WERI-Rb-1 (cell line): ENCODE measurements at places on chromosomes 7 and 10.

- no peak for DNase-seq
Observed at GRCh38 chr7:158590181-158590530, 2.5 kb upstream of the PTPRN2 start.

GRCh38 chr7:93851536-93851935 lies 39.0 kb downstream of the TFPI2 start:
- no peak for DNase-seq

- no peak for DNase-seq
Observed at GRCh38 chr7:99111591-99111990, 32.3 kb downstream of the SMURF1 start.

DNA sequence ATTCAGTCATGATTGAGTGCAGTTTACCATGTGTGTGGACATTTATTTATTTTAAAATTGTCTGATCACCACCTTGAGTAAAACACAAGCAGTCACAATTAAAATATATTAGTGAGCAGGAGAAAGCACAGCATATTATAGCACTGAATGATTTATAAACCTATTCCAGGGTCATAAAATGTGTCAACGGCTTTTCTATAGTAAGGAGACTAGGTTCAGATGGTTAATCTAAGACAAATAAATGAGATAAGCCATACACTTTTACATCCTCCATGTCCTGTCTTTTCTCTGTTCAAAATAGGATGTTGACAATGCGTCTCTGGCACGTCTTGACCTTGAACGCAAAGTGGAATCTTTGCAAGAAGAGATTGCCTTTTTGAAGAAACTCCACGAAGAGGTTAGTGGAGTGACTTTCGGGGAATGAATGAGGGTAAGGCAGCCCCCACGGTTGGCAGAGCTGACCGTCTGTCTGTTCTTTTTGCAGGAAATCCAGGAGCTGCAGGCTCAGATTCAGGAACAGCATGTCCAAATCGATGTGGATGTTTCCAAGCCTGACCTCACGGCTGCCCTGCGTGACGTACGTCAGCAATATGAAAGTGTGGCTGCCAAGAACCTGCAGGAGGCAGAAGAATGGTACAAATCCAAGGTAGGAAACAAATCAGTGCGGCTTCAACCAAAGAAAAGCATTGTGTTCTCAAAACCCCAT lies 5.4 kb downstream of the VIM start:
- DNase-seq = no peak

GRCh38 chr10:126454045-126454751 lies 65.9 kb upstream of the ADAM12 start:
- no peak for DNase-seq

DNA sequence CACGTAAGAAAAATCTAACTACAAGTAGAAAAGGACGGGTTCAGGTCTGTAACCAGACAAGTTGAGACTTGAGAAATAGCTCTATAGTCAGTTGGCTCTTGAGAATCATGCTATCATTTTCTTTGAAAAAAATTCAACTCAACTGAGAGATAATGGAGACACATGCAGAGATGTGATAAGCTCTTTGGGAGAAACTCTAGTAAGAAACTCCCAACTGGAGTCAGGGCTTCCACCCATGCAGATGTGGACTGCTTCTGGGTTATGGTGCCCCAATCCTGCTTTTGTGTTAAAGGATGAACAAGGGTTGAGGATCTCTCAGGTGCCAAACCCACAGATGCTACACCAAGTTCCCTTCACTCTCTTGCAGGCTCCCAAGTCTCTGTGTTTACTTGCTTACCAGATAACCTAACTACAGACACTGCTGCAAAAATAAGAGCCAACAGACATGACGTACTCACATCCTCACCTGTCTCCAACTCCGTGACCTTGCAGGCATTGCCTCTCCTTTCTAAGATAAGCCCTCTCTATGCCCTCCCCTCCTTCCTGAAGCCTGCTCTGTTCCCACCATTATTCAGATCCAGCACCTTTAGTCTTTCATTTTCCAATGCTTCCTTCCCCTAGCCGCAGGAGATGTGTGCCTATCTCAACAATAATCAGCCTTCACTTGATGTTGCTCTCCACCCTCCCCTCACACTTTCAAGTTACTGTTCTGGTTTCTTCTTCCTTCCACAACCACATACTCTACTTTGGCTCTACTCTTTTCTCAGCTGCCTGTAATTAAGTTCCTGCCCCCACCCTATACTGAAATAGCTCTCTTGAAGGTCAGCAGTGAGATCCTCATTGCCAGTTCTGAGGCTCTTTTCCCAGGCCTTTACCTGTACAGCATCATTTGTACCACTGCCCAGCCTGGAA lies 130.0 kb downstream of the ICA1 start:
- no peak for DNase-seq

- DNase-seq = no peak
Observed at GRCh38 chr7:136728945-136729344, 139.5 kb upstream of the CHRM2 start.

DNA sequence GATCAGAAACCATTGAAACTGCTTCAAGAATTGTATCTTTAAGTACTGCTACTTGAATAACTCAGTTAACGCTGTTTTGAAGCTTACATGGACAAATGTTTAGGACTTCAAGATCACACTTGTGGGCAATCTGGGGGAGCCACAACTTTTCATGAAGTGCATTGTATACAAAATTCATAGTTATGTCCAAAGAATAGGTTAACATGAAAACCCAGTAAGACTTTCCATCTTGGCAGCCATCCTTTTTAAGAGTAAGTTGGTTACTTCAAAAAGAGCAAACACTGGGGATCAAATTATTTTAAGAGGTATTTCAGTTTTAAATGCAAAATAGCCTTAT lies 14.7 kb downstream of the HNRNPA2B1 start:
- DNase-seq = no peak

- no peak for DNase-seq
Observed at GRCh38 chr10:131260031-131260430, 51.5 kb downstream of the TCERG1L start.
